ENCODE measurements at places on chromosomes 3 and 15.

DNA sequence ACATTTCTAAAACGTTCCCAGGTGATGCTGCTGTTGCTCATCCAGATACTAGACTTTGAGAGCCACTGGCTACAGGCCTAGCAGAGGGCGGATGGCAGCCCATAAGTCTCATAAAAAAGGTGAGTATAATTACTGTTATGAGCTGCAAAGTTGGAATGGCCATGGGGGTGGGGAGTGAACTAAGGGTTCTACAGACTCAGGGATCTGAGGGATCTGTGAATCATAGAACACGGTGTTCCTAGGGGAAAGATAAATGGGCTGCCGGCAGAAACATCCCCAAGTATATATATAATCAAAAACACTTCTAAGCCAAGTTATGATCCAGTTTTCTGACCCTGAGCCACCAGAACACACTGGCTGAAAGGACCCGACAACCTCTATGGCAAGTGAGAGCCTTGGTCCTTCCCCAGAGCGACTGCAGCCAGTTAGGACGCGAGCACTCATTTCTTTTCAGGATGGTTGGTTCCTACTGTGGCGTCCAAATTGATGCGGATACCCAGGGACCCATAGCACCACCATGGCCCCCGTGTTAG, 7.9 kb upstream of the SYNM start:
- DNase-seq = no peak

DNA sequence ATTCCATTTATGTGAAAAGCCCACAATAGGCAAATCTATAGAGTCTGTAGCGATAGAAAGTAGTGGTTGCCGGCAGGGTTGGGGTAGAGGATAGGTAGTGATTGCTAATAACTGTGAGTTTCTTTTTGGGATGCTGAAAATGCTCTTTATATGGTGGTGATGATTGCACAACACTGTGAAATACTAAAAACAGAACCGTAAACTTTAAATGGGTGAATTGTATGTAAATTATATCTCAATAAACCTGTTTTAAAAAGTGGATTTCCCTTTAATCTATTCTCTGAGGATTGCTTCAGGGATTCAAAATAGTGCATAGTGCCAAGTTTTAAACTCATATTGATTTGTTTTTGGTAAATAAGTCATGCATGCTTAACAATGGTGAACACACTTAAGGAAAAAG, 140.2 kb downstream of the LPP start:
- DNase-seq = no peak

DNA sequence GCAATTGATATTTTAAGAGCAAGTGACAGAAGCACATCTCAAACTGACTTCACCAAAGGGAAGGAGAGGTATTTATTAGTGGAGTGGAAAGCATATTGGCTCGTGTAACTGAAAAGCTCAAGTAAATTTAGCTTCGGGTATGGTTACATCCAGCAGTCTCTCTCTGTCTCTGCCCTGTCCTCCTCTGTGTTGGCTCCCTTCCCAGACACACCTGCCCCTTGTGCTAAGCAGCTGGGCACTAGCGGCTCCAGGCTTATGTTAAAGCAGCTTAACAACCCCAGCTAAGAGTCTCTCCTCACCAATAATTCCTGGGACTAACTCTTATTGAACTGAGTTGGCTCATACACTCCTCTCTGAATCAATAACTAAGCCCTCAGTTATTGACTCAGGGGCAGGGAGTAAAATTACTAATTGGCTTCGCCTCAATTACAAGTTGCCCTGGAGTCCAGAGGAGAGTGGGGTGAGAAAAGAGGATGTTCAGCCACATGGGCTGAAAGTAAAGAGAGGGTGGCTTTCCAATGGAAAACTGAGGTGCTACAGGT, 12.8 kb upstream of the SH3BP5 start:
- no peak for DNase-seq

DNA sequence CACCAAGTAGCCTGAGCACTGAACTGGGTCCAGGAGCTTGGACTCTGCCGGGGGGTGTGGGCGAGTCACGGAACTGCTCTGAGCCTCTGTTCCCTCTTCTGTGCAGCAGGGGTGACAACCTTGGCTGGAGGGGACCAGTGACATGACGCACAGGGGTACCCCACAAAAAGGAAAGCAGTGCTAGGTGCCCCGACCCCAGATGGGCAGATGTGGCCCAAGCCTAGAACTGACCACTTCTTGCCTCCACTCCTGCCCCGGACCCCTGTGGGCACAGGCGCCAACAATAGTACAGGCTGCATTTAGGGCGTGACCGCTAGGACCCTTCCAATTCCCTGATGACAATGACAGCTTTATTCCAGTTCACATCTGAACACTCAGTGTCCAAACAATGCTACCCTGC, 255.9 kb upstream of the LYSMD4 start:
- DNase-seq = no peak

DNA sequence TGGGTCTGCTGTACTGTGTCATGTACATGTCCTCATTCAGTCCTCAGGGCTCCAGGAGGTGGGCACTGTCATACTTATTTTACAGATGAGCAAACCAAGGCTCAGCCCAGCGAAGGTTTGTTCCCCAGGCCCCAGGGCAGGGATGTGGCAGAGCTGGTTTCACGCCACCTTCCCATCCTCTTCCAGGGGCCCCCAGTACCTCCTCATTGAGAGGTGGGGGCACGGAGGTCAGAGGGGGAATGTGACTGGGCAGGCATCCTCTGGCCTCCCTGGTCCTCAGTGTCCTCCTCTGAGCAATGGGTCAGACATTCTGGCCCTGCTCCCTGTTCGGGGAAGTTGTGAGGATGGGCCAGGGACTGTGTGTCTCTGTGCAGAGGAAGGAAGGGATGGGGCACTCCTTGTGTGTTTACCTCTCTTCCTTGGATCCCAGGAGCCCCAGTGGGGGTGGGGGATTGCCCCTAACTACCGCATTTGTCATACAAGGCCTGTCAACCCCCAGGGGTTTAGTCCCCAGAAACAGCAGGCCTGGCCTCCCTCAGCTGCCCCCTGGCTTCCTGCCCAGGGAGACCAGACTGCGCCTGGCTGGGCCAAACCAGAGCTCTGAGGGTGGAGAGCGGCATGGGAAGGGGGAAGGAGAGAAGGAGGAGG, 65.9 kb upstream of the LCTL start:
- DNase-seq = no peak

Data from LoVo (cell line).